ENCODE measurements at places on chromosomes 5 and 9.

- no peak for DNase-seq
Measured at GRCh38 chr5:144308906-144309670, 138.4 kb downstream of the KCTD16 start.

DNA sequence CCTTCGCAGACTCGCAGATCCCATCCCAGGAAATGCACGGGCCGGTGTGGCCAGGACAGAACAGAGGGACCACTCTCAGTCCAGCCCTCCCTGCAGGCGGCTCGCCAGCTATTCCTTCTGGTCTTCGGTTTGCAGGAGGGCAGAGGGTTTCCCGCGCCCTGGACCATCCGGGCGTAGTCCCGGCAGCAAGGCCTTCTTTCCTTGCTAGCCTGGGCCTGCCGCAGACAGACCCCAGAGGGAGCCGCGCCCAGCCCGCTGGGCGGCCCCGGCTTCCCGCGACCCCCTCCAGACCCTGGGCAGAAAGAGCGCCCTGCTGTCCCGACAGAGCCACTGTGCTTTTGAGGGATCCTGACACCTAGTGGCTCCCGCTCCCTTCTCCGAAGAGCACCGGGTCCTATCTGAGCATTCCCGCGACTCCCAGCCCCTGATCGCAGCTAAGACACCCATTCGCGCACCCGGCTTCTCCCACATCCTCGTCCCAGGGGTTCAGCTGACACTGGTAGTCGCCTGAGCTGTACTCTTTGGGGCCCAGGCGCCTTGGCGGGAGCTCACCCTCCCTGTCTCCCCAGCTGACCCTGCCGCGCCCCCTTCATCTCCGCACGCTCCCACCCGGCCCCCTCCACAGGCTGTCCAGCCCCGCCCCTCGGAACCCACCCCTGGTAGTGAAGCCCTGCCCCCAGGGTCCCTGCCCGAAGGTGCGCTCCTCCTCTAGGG is 1.1 kb downstream of the CFAP90 start:
- no peak for DNase-seq

DNA sequence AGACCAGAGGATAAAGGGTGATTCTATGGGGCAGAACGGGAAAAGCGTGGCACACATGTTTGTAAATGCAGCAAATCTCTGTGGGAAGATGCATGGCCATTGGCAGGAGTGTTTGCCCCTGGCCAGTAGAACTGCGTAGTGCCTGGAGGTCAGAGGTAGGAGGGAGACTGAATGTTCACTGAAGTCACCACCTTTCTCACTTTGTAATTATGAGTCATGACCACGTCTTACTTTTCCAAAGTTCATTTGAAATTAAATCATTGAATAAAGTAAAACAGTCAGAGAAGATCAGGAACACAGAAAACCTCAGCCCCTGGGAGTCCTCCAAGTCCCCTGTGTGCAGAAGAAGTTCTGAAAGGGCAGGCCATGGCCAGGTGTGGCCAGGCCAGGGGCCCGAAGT is 4.6 kb downstream of the PTGES start:
- DNase-seq, result no peak

- no peak for DNase-seq
Measured at GRCh38 chr5:180207593-180207992, 1.4 kb downstream of the RASGEF1C start.

DNA sequence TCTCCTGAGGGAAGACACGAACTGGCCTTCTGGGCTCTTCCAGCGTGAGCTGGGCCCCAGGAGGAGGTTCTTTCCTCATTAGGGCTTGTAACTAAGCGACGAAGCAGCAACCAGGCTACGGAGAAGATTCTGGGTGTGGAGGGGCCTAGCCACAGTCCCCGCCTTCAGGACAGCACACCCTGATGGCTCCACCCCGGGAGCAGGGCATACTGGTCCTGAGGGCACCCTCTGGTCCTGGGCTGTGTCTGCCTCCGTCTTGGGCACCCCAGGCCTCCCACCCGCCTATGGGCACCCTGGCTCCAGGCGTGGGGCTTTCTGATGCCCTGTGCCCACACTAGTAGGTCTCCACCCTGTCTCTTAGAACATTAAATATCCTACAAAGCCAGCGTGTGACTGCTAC is 136.4 kb downstream of the OLFM1 start:
- no peak for DNase-seq

DNA sequence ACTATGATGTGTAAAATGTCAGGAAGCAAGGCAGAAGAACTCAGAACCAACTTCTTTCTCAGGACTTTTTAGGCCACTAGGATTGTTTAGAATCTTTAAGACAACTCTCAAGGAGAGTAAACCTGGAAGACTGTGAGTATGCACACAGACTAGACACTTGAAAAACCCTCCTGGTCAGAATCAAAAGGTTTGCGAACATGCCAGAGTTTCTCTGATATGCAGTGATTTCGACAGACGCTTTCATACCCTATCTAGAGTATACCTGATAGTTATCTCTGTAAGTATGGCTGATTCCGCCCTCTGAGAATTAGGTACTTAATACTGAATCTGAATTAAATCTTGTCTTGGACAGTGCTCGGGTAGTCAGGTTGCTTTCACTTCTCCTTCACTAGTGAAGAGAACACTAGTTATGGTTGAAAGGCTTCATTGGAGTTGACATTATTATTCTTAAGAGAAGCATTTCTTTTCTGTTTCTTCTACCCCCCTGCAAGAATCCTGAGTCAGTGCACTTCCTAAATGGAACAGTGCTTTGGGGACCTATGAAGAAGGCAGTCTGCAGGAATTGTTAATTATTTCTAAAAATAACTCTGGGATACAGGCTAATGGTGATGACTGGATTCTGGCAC is 158.1 kb downstream of the HACD4 start:
- no peak for DNase-seq

DNA sequence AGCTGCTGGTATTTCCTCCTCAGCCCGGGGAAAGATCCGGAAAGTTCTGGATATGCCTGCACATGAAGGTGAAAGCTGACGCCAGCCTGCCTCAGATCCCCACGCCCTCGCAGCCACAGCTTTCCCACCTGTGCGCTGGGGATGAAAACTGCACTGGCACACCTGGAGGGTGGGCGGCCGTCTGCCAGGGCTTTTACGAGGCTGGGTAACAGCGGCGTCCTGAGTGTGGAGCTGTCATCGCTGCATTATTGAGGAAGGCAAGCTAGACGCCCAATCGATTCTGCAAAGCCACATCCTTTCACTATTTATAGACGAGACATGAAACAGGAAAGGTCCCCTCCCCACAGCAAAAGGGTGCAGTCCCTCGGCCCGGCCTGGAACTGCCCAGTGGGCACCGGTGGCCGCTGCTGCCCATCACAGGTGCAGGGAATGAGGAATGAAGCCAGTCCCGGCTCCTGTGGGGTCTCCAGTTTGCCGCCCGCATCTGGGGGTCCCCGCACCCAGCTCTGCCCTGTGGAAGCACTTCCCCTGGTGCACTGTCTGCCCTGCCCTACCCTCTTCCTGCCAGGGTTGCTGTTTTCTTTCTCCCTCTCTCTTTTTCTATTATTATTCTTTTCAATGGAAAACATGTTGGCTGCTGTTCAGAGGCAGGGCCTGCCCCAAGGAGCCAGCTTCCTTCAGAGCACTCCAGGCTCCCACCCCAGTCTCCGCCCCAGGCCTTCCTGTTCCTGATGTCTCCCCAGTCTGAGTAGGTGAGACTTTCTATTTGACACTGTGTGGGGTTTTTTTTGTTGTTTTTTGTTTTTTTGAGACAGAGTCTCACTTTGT is 7.0 kb downstream of the NOTCH1 start:
- no peak for DNase-seq

GRCh38 chr5:54580997-54581811 is 63.6 kb downstream of the SNX18 start:
- DNase-seq, result no peak

- no peak for DNase-seq
Measured at GRCh38 chr5:10622810-10623209, 58.9 kb downstream of the ANKRD33B start.

DNA sequence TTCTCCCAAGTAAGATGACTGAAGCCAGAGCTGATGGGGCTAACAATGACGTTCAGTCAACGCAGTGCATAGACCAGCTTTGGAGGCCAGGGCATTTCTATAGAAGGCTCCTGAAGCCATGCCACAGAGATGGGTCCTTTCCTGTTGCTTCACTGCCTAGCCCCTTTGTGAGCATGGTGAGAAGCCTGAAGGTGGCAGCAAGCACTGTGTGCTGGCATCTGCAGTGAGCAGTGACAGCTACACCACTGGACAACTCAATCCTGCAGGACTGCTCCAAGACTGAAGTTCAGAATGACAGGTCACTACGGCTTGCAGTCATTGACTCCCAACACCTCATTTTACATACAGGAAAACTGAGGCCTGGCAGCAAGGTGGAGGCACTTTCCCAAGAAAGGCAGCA is 229.0 kb downstream of the TSSK1B start:
- DNase-seq, result no peak

GRCh38 chr9:15936306-15936921 is 383.6 kb downstream of the CCDC171 start:
- no peak for DNase-seq

GRCh38 chr9:34417734-34418133 is 40.6 kb downstream of the FAM219A start:
- DNase-seq, result no peak

DNA sequence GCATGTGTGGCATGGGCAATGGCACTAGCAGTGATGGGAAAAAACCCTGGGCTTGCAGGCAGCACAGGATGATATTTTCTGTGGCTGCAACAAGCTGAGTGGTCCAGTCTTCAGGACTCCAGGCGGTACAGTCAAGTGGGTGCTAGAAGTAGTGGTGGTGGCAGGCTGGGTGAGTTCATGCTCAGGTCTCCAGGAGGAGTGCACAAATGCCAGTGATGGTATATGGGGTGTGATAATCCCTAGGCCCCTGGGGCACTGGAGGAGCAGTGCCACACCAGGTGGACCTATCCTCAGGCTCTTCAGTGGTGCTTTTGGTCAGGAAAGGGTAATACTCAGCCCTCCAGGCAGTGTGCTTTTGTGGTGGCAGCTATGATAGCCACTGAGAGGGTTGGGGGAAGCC is 496.4 kb downstream of the PRR16 start:
- no peak for DNase-seq

- no peak for DNase-seq
Measured at GRCh38 chr9:137426018-137426681, 3.0 kb downstream of the NOXA1 start.

DNA sequence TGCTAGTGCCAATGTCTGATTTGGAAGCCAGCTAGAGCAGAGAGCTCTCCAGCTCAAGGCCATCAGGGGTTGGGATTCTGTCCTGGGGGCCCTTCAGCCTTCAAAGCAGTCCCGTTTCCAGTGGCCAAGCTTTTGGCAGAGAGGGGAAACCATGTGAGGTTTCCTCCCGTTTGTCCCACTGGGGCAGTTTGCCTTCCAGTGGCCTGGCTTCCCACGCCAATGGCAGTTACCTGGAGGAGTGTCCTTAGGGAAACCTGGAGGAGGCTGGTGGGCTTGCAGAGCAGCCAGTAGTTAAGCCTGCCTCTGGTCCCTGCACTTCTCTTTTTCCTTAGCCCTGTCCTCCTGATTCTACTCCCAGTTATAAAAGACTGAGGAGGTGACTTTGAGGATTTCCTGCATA is 37.7 kb downstream of the FGD3 start:
- DNase-seq, result no peak

- no peak for DNase-seq
Measured at GRCh38 chr5:12910641-12911040, 1006.4 kb upstream of the CTNND2 start.

DNA sequence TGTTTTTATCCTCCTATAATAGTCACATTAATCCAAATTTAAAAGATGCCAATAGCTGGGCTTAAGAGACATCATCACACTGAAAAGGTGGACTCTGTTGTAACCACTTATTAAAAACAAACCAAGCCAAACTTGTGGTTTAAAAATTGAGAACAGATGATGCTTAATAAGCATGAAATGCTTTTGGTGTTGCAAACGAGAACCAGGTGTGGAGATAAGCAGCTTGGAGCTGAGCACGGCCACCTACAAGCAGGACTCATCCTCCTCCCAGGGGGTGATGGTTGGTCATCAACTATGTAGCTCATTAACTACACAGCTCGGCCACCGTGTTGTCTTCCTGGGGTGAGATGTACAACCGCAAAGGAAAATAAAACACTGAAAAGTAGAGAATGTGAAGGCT is 154.4 kb downstream of the NPR3 start:
- DNase-seq, result no peak

- DNase-seq, result no peak
Measured at GRCh38 chr9:26159575-26160392, 481.5 kb upstream of the TUSC1 start.

DNA sequence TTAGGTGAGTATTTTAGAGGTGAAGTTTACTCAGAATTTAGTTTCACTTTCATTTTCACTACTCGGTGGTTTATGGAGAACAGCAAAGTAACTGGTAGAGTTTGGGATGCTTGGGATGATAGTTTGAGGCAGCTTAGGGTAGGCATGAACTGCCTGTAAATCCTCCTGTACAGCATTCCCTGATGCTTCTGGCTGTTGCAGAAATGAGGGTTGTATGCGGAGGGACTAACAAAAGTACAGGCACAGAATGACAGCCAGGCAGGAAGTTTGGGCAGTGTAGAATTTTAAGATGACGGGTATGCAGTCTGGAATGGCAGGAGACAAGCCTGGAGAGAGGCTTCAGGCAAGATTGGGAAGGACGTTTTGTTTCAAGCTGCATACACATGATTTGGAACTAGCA is 48.0 kb upstream of the FAM120AOS start:
- no peak for DNase-seq

- DNase-seq, result no peak
Measured at GRCh38 chr5:126965061-126965475, 65.3 kb downstream of the MARCHF3 start.

DNA sequence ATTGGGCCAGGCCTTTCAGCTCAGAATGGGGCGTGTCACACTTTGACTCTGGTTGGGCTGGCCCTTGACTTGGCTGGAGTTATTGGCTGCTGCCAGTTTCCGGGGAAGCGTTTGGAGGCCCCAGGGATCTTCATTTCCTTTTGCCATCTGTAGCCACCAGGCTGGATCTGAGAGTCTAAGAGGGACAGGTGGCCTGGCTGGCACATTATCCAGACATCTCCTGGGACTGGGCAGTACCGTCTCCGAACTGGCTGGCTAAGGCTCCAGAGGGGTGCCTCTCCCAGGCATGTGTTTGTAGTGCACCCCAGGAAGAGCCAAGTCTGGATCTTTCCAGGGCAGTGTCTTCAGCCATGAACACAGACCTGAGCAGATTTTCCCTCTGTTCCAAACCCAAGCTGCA is 9.7 kb upstream of the JADE2 start:
- DNase-seq, result no peak

DNA sequence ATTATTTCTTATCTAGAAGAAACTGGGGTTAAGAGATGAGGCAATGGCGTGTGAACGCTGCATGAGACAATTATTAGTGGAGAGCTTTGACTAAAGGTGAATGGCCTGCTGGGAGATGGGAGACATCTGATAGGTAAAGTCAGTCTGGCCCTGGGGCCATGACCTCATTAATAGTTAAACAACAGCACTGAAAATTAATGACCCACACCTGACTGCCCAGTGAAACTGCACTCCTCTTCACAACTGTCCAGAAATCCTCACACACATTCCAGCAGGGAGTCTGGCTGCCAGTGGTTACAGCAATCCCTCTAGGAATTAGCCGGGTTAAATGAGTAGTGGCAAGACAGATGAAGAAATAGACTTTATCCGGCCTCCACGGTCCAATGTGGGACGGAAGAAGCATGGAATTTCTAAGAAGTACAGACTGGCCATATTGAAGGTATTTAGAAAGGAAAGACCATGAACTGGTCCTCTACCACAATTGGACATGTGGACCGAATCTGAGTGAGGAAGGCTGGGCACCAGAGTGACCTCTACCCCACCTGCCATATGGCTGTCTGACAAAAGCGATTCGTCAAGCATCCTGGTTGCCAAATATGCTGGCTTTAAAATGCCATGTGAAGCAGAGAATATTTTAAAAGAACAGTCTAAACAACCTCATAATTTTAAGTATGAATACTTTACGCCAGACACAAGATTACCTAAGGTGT is 138.4 kb downstream of the EFNA5 start:
- DNase-seq, result no peak
